DMS 273 treated with DMSO at 0.1 percent for 48 hours (cell line): ENCODE measurements at places on chromosomes 2 and 18.

GRCh38 chr2:173271825-173272224, 82.8 kb upstream of the CDCA7 start:
- DNase-seq, result no peak

DNA sequence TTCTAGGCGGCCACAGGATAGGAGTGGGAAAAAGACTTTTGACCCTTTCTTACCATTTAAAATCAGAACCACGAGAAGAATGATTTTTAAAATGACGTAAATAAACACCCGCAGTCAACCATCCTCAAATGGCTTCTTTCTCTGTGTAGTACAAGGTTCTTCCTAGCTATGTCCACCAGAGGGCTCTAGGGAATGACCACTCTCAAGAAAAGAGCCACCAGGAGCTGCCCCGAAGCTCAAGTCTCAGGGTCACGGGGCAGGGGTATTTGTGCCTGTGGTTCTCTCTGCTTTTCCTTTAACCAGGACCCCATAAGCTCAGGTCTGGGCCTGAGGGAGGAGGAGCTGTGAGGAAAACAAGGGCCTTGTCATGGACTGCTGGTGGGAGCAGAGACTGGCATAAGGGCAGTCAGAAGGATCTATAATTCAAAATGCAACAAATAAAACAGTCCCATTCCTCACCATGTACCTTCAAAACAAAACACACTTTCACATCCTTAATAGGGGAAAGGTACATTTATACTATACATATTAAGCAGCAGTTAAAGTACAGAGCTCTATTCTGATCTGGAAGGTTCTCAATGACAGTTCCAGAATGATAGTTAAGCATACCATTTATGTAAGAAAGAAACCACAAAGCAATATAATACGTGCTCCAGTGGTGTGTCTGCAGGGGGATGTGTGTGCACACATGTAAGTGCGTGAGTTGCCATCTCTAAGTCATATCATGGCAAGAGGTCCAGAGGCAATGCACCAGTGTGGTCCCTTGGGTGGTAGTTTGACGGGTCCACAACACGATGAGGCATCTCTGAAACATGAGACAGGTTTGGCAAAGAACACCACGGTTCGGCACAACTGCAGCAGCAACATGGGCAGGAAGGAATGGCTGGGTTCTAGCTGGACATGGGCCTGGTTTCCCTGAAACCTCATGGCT, 18.6 kb downstream of the LYPD1 start:
- peak; percentile 4 for DNase-seq

- no peak for DNase-seq
Measured at GRCh38 chr2:45192481-45192880, 183.2 kb upstream of the SIX2 start.

GRCh38 chr18:43222501-43222900, 54.8 kb downstream of the SYT4 start:
- DNase-seq, result no peak

DNA sequence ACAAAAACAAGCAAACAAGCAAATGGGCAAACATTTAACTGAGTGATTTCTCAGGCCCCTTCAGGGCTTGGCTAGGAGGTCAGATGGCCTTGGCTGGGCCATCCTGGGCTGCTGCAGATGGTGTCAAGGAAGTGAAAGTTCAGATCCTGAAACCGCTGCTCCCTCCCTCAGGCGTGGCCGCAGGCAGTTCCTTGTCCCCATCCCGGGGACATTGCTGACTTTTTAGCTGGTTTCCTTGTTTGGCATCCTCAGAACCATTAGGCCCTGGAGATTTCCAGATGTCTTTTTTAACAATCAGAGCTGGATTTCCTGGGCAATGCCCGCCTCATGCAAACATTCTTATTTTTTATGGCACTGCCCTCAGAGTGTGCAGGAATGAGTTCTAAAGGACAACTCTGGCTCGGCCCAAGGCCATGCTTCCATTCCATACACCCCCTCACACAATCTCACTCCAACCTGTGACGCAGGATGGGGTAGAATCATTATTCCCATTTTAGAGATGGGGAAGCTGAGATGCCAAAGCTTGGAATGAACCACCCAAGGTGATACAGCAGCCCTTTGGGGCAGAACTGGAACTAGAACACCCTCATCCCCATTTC, 86.1 kb upstream of the ZCCHC2 start:
- DNase-seq, result no peak

DNA sequence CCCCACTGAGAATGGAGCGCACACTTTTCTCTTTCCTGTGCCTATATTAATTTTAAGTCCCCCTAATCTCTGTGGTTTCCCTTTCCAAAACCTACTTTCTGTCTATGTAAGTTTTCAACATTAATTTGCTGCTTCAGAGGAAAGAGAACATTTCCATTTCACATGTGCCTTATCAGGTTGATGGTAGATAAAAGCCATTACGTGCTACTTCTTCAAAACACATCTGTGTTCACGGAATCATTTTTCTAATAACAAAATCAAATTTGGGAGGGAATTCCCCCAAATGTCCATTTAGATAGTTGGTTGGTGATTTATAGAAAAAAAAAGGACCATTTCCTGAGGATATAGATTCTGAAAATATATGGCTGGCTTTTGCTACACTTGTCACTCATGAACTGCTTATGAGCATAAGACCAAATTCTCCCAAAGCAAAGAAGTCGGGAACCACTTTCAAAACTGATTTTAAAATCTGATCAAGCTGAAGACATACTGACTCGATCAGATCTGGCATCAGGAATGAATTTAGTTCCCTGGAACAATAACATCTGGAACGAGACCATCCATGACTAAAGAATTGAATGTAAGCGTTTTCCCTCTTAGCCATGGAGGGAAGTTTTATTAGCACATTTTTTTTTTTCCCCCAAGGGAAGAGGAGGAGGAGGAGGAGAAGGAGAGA, 8.2 kb downstream of the PTGR3 start:
- DNase-seq, result no peak

GRCh38 chr18:25066516-25066915, 285.4 kb downstream of the ZNF521 start:
- no peak for DNase-seq
